ENCODE measurements at places on chromosomes 16 and 17. TPM values are rescaled to one million over a fixed set of nuclear protein-coding genes. Genes with fewer than 3 reads are reported as not detected.

Gene EIF3CL
- total RNA-seq: 116 TPM

Gene TAOK2
- total RNA-seq: 55.4 TPM

Gene CACNG4
- 62.3 TPM for total RNA-seq

Gene FOXF1
- 0.31 TPM for total RNA-seq

Gene SYT17
- total RNA-seq: 16.9 TPM

Gene CHST6
- 0.94 TPM for total RNA-seq

Gene HOXB9
- not detected for total RNA-seq

Gene ZNRF1
- total RNA-seq: 42.9 TPM

Gene CA5A
- total RNA-seq: not detected

Gene INTS2
- total RNA-seq: 38.8 TPM

Gene ADAD2
- not detected for total RNA-seq

Gene PEMT
- 20.0 TPM for total RNA-seq

Gene CTRB2
- not detected for total RNA-seq

Gene ITGA2B
- 8.8 TPM for total RNA-seq

Gene TGFB1I1
- 4.1 TPM for total RNA-seq

Gene KRTAP4-4
- not detected for total RNA-seq

Gene KRTAP3-1
- not detected for total RNA-seq

Gene OMG
- 8.5 TPM for total RNA-seq

Gene PRSS27
- total RNA-seq: 6.3 TPM

Gene PRSS8
- not detected for total RNA-seq

Gene DNAH9
- total RNA-seq: 3.4 TPM

Gene RNF167
- 14.1 TPM for total RNA-seq

Gene CMTR2
- total RNA-seq: 38.8 TPM

Gene EPOP
- 0.94 TPM for total RNA-seq

Gene SPATA32
- not detected for total RNA-seq

Gene CHAD
- not detected for total RNA-seq

Gene VWA3A
- total RNA-seq: 3.4 TPM

Gene TPSD1
- total RNA-seq: not detected

Gene CMTM1
- total RNA-seq: 4.4 TPM

Gene LCAT
- total RNA-seq: 1.3 TPM

Gene ARHGDIG
- 60.1 TPM for total RNA-seq

Gene JPH3
- total RNA-seq: 68.2 TPM

Gene KRTAP2-1
- total RNA-seq: not detected

Gene KRT40
- not detected for total RNA-seq

Gene TPSB2
- total RNA-seq: not detected

Gene REXO5
- total RNA-seq: 15.0 TPM

Gene ABHD15
- 0.63 TPM for total RNA-seq

Gene KCNAB3
- 7.5 TPM for total RNA-seq

Gene CCL4
- 2.8 TPM for total RNA-seq

Gene PRAC1
- not detected for total RNA-seq

Gene CACNA1H
- total RNA-seq: 32.9 TPM

Gene C1QTNF1
- total RNA-seq: 0.94 TPM

Gene HBA1
- total RNA-seq: 263 TPM

Gene TAT
- not detected for total RNA-seq
